ENCODE measurements at places on chromosomes 11 and 22.

DNA sequence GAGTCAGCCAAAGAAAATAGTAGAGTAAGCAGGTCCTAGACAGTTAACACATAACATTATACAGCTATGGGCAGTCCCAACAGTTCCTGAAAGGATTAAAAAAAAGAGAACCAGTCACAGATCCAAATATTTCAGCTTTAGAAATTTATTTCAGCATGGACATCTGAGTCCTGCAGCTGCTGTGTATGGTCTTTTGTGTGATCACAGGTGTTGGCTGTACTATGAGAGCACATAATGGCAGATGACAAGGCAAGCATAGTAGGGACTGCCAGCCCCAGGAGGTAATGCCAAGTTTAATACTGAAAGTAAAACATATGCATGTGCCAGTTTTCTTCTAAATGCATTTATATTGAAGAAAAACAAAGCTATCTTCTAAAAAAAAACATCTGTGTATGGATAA lies 158.1 kb downstream of the GRIA4 start:
- no peak for DNase-seq

GRCh38 chr11:117837070-117837776 lies 12.7 kb upstream of the FXYD2 start:
- DNase-seq = no peak

GRCh38 chr22:33984211-33984610 lies 63.9 kb upstream of the LARGE1 start:
- DNase-seq = no peak

- DNase-seq = peak; percentile 18
These were observed 548.5 kb downstream of the BUD13 start for GRCh38 chr11:116224154-116224888.

- no peak for DNase-seq
These were observed at the start of gene OR5M3 for GRCh38 chr11:56473252-56473651. Gene OR5M3 (minus strand): TSS chr11:56473352. CDS start chr11:56470497, 2,855 bp downstream.

GRCh38 chr11:16741473-16741872 lies 3.0 kb downstream of the C11orf58 start:
- DNase-seq = no peak

DNA sequence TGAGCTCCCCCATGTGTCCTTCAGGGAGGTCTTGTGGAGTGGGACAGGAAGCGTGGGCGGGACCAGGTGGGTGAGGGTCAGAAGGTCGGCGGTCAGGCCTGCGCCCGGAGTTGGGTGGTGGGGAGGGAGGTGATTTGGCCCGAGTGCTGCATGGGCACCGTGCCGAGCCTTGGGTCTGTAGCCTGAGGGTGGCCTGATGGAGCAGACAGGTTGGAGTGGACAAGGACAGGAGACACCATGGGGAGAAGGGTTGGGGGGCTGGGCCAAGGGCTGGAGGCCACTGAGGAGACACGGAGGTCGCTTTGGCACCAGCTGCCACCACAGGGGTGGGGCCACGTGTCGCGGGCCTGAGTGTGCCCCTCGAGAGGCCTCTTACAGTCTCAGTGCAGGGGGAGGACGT lies 53.1 kb downstream of the AP2A2 start:
- DNase-seq = no peak

- DNase-seq = no peak
These were observed 69.5 kb upstream of the YWHAH start for GRCh38 chr22:31874821-31875220.

DNA sequence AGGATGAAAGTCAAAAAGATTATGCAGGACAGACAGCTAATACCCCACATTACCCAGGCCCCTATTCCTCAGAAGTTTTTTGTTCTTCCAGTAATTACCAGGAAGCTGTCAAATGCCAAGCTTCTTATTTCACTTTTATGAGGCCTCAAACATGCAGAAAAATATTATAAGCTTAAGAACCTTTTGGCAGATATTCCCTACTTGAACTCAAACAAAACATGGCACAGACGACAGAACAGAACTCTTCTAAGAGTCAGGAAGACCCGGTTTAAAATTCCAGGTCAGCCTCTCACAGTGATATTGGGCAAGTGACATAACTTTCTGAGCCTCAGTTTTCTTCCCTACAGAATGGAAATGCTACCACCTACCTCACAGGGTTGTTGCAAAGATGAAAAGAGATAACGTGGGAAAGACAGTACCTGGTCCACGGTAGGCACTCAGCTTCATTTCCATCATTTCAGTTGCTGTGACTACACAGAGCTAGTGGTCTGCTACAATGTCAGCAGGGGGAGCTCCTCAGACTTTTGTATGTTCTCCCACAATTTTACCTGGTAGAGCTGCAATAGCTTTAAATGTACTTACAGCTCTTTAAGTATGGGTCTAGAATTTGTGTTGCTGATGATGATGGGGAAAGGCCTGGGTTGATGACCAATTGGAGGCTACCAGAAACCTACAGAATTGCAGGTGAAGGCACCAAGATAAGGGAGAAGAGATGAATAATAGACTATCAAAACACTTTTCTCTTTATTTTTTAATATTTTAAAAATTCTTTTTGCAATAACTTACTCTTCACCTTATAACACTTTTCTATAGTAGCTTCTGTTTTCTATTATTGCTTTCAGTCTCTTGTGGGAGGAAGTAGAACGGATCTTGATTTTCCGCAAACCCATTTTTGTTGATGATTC lies 98.3 kb upstream of the CHRM4 start:
- DNase-seq = no peak

GRCh38 chr11:122781378-122782195 lies 56.7 kb upstream of the CRTAM start:
- peak; percentile 25 for DNase-seq

DNA sequence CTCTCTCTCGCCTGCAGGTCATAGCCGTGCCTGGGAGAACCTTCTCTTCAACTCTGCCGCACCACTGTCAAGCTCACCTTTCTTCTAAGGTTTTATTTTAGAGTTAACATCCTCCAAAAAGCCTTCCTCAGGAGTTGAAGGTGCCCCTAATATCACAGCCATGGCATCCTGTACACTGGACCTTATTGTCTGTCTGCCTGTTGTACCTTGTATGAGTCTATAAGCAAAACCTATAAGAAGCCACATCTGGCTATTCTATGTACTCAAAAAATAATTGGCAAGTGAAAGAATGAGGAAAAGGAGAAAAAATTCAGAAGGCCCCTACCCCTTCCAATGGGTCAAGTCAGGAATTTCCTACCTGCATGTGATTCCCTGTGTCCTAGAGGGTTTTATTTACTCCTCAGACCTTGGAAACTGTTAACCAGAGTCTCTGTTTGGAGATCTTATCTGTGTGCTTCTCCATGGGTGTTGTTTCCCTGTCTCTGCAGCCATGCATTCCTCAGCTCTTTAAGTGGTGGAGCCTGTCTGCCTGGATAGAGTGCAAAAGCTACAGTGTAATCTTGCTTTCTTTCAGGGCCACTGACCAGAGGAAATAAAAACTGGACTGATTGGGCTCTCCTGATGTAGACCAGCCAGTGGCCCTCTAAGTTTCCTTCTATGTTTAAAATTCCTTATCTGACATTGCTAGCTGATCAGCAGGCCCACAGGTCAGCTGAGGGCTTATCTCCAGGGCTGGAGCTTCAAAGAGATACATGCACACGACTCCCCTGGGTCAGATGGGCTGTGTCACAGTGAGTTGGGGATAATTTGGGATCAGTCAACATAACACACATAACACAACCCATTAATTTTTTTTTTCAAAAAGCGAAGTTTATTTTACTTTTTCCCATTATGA lies 37.6 kb upstream of the TMEM135 start:
- DNase-seq = no peak

DNA sequence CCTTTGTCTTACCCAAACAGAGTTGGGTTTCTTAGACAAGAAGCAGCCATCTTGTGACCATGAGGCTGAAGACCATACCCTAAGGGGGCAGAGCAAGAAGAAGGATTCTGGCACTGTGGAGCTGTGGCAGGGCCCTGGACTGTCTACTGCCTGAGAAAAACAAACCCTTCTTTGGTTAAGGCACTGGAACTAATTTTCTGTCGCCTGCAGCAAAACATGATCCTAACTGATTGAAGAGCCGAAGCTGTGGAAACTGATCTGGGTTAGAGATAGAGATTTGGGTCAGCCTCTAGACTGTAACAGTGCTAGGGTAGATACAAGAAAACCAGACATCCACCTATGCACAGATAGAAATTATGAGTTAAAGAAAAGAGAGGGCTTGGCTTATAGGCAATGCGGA lies 11.3 kb upstream of the ACER3 start:
- no peak for DNase-seq

DNA sequence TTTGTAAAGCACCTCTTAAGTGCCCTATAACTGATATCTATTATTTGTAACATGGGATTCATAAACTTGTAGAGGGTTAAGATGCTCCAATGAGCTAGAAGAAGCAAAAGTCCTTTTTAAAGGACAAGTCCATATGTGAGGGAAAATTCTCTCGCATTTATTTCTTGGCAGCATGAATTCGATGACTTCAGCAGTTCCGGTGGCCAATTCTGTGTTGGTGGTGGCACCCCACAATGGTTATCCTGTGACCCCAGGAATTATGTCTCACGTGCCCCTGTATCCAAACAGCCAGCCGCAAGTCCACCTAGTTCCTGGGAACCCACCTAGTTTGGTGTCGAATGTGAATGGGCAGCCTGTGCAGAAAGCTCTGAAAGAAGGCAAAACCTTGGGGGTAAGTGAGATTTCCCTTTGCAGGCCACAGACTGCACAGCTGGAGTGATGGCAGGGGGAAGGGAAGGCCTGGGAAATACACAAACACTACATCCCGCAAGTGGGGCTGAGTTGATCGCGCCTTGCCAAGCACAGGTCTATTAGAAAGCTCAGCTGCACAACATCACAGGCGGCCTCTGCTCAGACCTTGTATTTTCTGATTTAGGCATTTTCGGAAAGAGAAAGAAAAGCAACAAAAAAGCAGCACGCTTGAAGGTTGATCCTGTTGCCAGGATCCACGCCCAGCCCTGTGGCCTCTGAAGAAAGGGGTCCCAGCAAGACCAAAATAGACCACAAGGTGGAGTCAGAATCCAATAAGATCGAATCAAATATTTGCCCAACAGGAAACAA lies 1.5 kb downstream of the MS4A8 start:
- no peak for DNase-seq

DNA sequence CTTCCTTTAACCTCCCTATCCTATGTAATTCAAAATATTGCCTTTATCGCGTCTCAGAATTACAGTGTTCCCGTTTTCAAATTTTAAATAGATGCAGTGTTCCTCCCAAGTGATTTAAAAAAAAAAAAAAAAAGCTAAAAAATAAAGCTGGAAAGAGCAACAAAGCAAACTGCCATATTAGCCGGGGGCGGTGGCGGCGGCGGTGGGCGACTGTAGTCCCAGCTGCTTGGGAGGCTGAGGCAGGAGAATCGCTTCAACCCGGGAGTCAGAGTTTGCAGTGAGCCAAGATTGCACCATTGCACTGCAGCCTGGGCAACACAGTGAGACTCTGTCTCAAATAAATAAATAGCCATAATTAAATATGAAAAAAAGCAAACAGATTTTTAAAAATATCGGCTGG lies 5.5 kb upstream of the AGBL2 start:
- no peak for DNase-seq

- DNase-seq = no peak
These were observed at the start of gene A4GALT for GRCh38 chr22:42720263-42721044. Gene A4GALT (minus strand): TSS chr22:42720870. CDS start chr22:42693951, 26,919 bp downstream.

DNA sequence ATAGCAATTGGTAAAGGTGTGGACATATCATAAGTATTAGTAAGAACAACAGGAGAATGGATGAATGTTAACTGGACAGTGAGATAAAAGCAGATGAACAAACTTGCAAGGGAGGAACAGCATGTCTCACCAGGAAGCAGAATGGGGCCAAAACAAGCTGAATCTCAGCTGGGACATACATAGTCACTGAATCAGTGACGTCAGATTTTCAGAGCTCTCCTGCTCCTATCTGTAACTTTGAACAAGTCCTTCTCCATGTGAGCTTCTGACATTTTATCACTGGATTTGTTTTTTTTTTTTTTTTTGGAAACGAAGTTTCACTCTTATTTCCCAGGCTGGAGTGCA lies 118.7 kb downstream of the BBOX1 start:
- no peak for DNase-seq

DNA sequence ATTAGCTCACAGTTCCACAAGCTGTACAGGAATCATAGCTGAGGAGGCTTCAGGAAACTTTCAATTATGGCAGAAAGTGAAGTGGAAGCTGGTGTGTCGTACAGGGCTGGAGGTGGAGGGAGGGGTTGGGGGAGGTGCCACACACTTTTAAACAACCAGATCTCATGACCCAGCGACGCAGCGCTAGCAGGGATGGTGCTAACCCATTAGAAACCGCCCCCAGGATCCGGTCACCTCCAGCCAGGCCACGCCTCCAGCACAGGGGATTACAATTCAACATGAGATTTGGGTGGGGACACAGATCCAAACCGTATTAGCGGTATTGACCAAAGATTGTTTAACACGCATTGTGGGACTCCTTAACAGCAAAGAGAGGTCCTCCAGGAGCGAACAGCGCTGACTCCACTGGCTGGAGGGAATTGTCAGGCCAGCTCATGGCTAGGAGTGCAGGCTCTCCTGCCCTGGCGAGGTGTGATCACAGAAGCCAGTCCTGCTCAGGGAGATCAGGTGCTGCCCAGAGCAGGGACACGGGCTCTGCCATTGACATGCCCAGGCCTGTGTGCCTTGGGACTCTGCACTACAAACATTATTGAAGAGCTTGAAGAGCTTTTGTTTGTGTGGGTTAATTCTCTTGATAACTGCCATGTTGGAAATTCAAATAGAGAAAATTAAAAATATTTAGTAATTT lies 215.3 kb downstream of the TBC1D22A start:
- DNase-seq = no peak

- DNase-seq = peak; percentile 68
These were observed 841 bp downstream of the RIC8A start for GRCh38 chr11:208181-208916.

- no peak for DNase-seq
These were observed 9.8 kb downstream of the PRMT3 start for GRCh38 chr11:20397281-20397680.

DNA sequence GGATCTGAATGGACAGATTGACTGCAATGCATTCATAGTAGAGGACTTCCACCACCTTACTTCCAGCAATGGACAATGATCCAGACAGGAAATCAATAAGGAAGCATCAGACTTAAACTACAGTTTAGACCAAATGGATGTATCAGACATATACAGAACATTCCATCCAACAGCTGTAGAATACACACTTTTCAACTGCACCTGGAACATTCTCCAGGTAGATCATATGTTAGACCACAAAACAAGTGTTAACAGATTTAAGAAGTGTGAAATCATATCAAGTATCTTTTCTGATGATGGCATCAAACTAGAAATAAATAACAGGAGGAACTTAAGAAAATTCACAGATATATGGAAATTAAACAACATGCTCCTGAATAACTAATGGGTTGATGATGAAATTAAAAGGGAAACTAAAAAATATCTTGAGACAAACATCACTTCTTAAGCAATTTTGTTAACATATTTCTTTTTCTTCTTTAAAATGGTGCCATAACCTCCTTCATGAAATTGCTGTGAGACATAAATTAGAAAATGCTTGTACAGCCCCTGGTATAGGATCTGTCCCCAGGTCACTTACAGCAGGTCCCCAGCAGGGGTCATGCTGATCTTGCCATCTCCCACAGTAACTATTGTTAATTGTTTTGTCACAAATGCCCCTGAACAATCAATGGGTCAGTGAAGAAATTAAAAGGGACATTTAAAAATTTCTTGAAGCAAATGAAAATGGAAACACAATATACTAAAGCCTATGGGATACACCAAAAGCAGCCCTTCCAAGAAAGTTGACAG lies 100.0 kb upstream of the OR4B1 start:
- DNase-seq = no peak
